A549 (cell line): ENCODE measurements at places on chromosomes 7 and 10. TPM values are rescaled to one million over a fixed set of nuclear protein-coding genes. Genes with fewer than 3 reads are reported as not detected.

DNA sequence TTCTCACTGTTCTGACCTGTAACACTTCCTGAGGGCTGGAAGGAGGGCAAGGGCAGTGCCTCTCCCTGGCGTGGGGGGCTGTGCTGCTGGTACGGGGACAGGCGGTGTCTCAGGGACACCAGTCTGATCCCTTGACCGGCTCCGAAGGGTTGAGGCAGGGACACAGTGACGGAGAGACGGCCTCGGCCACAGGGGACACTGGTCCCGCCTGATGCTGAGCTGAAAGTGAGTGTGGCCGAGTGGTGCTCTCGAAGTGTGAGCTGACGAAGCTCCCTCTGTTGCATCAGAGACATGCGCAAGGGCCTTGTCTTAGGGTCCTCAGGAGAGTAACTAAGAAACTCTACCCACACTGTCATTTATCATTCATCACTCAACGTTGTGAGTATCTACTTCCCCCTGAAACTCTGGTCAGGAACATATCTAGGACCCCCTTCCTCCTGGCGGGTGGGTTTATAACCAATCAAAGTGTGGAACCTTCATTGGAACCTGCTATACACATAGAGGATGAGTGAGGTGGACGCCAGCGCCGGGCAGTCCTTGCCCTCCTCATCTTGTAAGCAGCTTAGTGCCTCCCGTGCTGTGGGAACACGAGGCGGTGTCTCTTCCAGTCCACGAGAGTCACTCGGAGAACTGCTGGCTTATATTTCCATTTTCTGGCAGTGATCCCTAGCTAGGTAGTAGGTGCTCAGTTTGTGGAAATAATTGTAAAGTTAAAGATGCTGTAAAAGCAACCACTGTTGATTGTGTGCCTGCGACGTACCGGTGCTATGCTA, 283.1 kb downstream of the DNAJB6 start:
- no peak for DNase-seq

DNA sequence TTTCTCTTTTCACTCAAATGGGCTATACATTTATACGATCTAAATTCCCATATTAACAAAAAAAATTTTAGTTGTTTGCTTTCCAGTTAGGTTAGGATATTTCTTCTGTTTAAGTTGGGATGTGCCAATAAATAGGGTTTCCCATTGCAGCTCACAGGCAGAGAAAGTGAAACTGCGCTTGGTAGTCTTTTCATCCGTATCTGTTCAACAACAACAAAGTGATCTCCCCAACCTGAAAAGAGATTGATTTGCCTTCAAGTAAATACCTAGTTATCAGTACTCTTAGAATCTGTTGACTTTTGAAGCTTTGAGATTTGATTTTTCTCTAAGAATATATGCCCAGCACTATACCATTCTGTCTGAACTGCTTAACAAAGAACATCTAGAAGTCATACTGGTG, 143.4 kb downstream of the DYNC1I1 start:
- no peak for DNase-seq

DNA sequence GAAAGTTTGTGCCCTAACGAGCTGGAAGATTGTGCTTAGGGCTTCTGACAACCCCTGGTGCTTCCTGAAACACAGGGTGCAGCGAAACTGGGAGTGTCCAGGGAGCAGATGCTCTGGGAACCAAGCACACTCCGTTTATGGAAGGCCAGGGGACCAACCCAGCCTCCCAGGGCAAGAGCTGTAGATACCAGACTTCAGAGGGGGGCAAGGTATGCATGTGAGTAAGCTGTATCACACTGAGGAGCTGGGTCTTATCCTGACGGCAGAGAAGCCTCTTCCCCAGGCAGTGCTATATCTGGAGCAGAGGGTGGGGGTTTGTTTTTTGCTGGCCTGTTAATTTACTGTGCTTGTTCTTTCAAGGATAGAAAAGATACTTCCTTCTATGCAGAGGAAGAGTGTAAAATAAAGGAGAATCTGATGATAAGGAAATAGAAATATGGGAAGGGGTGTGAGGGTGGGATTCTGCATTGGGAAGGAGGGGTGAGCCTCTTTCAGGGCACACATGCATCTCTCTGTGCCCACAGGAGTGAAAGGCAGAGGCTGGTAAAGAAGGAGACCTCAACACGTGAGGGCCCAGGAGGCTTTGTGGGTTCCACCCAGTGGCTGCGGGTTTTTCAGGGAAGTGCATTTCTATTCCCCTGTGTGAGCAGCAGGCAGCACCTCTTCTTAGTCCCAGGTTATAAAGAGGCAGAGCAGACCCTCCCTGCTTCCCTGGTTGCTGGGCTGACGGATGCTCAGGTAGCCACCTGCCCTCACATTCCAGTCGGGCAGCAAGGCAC, 314.1 kb downstream of the TCERG1L start:
- no peak for DNase-seq

DNA sequence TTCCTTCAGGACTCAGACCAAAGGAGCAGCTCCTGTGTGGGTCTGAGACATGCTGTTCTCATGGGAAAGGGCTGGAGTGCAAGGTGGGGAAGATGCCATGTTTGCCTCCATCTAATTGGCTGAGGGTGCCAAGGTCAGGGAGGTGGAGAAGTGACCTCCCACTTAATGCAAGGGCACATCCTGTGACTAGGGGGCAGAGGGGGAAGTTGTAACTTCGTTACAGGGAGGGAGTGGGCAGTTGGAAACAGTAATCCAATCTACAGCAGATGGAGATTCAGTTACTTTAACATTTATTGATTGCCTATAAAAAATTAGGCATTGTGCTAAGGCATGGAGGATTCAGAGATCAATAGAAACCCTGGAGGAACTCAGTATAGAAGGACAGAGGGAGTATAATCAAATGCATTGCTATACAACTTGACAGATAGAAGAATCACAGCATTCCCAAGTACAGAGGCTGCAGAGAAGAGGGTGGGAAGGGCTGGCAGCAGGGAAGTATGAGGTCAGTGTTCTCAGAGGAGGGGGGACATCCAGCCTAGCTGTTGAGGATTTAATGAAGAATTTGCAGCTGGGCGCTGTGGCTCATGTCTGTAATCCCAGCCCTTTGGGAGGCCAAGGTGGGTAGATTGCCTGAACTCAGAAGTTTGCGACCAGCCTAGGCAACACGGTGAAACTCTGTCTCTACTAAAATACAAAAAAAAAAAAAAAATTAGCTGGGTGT, 75.9 kb downstream of the CCNY start:
- no peak for DNase-seq

DNA sequence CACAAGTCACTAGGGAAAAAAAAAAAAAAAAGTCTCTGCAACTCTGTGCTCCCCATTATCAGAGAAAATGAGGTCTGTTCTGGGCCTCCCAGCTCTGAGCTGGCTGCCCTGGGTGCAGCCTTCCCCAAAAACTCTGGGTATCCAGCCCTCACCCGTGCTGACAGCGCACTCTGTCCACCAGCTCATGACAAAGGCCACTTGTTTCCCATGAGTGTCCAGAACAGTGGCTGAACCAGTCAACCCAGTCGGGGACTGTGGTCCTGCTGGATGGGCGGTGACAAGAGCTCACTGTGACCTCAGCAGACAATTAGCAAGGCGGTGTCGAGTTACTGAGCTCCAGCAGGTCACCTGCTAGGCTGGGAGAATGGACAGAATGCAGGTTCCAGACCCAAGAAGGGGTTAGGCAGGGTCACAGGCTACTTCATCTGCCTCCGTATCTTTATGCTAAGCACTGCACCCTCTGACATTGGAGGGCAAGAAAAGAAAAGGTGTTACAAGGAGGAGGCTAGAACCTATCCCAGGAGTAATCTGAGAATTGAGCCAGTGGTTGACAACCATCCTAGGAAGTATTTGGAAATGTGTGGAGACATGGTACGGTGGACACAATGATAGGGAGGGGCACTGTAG, 37.2 kb downstream of the DLG5 start:
- DNase-seq: no peak

DNA sequence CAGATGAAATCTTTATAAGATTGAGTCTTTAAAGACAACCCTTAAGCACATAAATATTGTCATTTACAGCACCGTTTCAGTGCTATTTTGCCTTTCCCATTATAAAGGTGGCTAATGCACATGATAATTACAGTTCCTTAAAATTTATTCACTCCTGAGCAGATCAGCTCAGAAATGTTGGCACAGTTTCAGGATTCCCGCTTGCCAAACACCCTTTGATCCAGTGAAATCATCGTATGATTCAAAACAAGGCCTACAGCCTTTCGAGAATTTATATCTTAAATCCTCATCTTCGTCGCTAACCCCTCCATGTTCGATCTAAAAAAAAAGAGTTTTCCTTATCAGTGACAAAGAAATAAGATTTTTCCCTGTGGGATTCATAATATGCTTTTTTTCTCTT, 14.1 kb upstream of the SOSTDC1 start:
- DNase-seq: no peak

DNA sequence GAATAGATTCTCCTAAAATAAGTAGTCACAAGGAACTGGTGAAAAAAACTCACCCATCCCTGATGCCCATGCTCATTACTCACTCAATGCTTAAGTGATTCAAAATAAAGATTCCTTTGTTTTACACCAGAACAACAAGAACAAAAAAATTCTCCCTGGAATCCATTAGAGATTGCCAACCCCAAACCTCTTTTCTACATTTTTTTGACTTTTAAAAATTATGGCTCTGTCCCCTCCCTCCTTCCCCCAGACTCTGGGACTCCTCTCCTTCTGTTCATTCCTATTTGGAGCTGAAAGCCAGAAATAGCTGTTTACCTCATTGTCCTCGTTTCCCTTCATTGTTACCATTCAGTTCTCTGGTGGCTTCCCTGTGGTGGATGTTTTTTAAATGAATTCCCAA, 63.2 kb upstream of the FHIP2A start:
- DNase-seq: no peak

GRCh38 chr7:4610768-4611467, 71.2 kb upstream of the FOXK1 start:
- peak; percentile 76 for DNase-seq

DNA sequence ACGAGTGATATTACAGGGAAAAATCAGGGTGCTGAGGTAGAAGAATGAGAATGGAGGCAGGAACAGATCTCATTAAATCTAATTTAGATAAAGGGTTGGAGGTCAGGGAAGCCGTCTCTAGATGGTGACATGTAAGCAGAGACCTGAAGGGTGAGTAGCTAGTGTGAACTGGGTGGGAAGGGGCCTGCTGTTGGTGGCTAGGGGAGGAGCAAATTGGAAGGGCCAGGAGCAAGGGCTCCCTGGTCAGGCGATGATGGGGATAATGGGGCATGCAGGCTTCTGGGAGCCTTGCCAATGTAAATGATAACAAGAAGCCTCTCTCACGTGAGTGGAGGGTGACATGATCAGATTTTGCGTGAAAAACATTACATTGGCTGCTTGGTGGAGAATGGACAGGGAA, 76.3 kb downstream of the WDFY4 start:
- no peak for DNase-seq

Gene ADAMTS14
- polyA plus RNA-seq: 0.03 to 0.05 TPM (median 0.04 TPM) in 3 replicates

Gene SLC26A4
- 0.12 to 0.21 TPM (median 0.13 TPM) in 3 replicates for polyA plus RNA-seq

Gene IPMK
- 2.9 to 3.2 TPM (median 3.0 TPM) in 3 replicates for polyA plus RNA-seq
